Activated CD4-positive, alpha-beta T cell treated with anti-CD3 and anti-CD28 coated beads, Interleukin-2, amount 50 U/mL, for 48 hours (primary cell): ENCODE measurements at places on chromosomes 5 and 9.

DNA sequence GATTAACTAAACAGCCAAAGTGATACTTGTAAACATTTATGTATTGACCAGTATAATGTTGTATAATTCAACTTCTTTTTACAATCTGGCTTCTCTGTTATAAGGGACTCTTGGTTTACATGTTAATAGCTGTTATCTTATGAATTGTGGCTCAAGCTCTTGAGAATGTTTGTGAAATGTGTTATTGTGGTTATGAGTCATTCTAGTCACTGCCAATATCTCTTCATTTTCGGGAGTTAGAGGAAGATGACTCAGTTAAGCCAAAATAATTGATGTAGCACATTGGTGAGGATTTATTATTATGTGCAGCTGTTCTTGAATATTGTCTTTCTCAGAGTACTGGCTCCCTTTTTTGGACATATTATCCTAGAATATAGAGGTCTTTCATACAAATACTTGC is 655.2 kb upstream of the RIOK2 start:
- DNase-seq, result no peak

DNA sequence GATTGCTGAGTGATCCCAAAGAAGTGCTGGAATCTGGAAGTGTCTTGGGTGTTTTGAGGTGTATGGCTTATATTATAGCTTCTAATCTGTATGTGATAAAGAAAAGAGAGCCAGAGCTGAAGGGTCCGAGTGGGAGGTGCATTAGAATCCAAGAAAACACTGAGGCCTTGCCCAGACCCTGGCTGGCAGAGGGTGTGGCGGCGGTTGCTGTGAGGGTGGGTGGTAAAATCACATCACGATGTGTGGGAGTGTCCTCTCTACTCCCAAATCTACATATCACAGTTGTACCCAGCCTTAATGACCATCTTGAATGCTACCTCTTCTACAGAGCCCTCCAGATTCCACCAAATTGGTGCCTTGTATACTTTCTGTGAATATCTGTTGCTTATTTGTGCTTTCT is 28.9 kb downstream of the ACTBL2 start:
- no peak for DNase-seq

GRCh38 chr9:99345451-99345850 is 123.4 kb downstream of the SEC61B start:
- DNase-seq, result no peak

- peak; percentile 70 for DNase-seq
These were observed 57.9 kb downstream of the DOCK8 start for GRCh38 chr9:272251-273213.

- DNase-seq, result peak; percentile 69
These were observed 557 bp upstream of the PHF2 start for GRCh38 chr9:93575796-93576257.

GRCh38 chr9:120464176-120464886 is 115.6 kb downstream of the CDK5RAP2 start:
- no peak for DNase-seq

- no peak for DNase-seq
These were observed 20.3 kb upstream of the OLFM1 start for GRCh38 chr9:135067096-135067710.

- no peak for DNase-seq
These were observed 50.0 kb upstream of the ADAMTSL1 start for GRCh38 chr9:18423791-18424531.

DNA sequence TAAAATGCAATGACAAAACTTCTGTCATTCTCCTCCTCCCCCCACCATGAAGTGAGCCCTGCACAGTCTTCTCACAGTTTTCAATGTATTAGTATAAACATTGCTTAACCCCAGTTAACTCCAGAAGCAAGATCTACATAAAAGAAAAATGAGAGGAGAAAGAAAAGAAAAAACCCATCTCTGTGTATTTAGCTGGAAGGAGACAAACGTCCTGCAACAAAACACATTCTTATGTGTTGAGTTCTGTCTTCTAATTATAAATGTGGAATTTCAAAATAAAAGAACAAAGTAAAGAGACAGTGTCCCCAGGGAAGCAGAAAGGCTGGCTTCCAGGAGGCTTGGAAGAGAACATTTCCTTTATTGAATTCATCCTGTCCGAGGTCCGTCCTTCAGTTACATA is 491.9 kb upstream of the TUSC1 start:
- DNase-seq, result no peak

DNA sequence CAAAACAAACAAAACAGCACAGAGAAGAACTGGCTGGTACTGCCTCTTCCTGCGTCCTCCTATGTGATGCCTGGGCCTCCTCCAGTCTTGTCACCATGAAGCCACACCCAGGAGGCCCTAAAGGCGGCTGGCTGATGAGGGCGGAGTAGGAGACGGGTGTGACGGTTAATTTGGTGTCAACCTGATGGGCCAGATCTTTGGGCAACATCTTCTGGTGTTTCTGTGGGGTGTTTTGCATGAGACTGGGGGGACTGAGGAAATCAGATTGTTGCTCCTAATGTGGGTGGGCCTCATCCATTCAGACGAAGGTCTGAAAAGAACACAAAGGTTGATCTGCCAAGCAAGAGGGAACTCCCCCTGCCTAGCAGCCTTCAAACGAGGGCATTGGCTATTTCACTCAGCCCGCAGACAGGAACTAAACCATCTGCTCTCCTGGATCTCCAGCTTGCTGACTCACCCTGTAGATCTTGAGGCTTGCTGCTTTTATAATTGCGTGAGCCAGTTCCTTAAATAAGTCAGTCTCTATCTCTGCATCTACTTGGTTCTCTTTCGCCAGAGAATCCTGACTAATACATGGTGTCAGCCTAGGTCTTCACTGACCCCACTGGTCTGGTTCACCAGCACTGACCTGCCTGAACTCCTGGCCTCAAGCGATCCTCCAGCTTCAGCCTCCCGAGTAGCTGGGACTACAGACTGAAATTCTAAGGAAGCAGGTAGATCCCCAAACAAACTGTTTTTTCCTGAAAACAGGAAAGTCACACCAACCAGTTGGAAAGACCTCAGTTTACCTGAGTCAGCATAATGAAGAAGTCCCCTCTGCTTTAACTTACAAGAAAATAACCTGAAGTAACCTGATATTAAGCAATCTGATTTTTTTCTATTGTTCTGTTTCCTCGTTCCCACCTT is 12.8 kb upstream of the ZFP62 start:
- peak; percentile 9 for DNase-seq

GRCh38 chr9:3902631-3903030 is 376.8 kb upstream of the RFX3 start:
- DNase-seq, result no peak

GRCh38 chr5:154206311-154206710 is 15.8 kb downstream of the GALNT10 start:
- DNase-seq, result no peak

DNA sequence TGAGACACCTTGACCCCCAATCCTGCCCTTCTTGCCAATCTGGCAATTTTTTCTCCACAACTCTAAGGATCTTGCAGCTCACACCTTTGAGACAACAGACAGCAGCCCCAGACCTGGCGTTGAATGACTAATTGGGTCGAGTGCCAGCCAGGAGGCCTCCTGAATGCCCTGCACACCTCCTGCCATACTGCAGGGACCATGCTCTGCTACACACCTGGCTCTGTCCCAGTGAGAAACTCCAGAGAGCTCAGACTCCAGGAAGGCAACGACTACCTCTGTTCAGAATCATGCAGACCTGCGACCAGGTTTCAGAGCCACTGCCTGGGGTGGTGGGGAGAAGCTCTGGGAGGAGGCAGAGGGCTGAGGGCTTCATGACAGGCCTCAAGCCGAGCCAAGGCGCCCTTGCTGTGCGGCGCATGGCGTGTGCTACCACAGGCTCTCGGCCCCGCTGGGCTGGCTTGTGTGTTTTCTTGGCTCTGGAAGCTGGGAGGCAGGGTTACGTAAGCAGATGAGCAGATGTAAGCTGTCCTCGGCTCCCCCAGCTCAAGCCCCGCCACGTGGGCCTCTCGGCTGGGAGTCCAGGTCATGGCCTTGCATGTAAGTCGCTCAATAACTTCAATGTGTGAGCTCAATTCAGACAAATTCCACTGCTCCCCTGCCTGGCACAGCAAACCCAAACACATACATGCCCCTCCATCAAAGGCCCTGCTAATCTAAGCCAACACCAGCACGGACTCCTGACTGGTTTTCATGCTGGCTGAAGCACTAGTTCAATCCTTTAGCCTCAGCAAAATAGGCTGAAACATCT is 27.5 kb downstream of the B4GALT1 start:
- no peak for DNase-seq

DNA sequence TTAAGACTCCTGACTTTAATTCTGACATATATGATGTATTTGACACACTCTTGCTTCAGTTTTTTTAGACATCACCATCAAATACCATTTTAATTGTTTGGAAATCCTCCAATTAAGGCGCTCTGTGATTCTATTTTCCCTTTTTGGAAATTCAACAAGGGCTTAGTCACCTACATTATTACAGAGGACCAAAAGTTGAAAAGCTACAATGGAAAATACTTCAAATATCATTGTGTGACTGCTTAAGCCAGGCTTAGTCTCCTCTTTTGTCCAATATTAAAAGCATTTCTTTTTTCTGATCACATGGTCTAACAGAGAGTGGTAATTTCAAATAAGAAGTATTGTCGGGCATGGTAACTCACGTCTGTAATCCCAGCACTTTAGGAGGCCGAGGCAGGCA is 160.3 kb downstream of the CEMIP2 start:
- DNase-seq, result no peak

GRCh38 chr9:133580419-133580738 is 28.8 kb downstream of the FAM163B start:
- no peak for DNase-seq

- no peak for DNase-seq
These were observed 17.7 kb upstream of the TLX3 start for GRCh38 chr5:171291371-171291770.

DNA sequence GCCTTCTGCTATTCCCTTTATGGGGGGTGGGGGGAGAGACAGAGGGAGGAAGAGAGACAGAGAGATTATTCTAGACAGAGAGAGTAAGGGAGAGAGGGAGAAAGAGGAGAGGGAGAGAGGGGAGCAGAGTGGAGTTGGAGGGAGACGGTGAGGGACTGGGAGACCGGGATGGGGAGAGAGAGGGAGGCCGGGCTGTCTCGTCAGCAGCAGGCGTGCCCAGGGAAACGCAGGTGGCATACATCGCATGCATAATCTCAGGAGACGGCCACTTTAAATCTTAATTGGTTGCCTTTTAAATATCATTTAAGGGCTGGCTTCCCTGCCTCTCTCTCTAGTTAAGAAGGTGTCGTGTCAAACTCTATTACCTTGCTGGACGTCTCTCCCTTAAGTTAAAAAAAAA is 8.4 kb downstream of the IRX4 start:
- no peak for DNase-seq

- DNase-seq, result no peak
These were observed 5.3 kb upstream of the PRDM12 start for GRCh38 chr9:130658893-130659698.

DNA sequence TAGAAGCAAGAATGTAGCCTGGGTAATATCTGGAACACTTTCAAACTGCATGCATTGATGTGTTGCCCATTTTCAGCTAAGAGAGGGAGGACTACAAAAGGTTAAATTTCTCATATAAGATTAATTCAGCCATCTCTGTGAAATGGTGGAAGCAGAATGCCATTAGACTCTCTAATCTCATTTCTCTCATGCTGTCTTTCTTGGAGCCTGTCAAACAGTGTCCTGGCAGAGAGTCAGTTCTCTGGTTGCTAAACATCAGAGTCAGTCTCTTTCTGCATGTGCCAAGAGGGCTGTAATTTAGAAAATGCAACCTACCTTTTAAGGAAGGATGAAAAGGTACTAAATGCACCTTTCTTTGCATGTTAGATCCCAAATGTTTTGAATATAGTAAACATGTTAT is 910 bp upstream of the GARNL3 start:
- DNase-seq, result no peak

GRCh38 chr5:139371482-139372435 is 11.3 kb downstream of the SLC23A1 start:
- no peak for DNase-seq

GRCh38 chr5:33400675-33401074 is 40.1 kb upstream of the TARS1 start:
- no peak for DNase-seq

DNA sequence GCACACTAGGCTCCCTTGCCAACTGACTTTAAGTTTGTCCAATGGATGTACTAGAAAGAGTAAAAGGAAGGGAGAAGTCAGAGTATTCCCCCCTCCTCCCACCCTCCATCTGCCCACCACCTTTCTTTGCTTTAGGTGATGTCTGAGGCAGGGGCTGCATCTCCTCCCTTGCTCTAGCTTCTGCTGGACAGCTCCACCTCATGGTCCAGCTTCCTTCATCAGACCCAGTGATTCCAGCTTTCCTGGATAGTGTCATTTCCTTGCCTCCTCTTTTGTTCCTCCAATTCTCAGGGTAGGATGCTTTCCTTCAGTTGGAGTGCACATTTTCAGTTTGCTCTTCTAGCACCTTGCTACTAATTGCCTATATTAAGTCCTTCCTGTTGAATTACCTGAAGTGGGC is 67.4 kb downstream of the RAD23B start:
- no peak for DNase-seq

GRCh38 chr9:13467157-13467556 is 187.7 kb upstream of the MPDZ start:
- no peak for DNase-seq

- DNase-seq, result no peak
These were observed 49.7 kb upstream of the GLDC start for GRCh38 chr9:6695121-6695814.

DNA sequence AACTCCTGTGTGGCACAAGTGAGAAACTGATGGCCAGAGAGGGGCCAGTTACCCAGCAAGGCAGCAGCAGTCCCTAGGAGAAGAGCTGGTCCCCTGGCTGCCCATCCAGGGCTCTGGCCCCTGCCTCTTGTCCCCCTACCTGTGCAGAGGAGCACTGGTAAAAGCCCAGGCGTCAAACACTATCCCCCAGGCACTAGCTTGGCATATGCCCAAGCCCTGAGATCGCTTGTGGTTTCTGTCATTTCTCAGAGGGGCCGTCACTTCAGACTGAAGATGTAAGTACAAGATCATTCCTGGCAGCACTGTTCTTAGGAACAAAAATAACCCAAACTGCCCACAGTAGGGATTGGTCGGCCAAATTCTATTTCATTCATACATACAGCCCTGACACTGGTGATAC is 53.9 kb downstream of the COL15A1 start:
- no peak for DNase-seq

- no peak for DNase-seq
These were observed 333.8 kb upstream of the GRIN3A start for GRCh38 chr9:102072059-102072764.

- no peak for DNase-seq
These were observed 162.8 kb downstream of the PJA2 start for GRCh38 chr5:109246841-109247592.

DNA sequence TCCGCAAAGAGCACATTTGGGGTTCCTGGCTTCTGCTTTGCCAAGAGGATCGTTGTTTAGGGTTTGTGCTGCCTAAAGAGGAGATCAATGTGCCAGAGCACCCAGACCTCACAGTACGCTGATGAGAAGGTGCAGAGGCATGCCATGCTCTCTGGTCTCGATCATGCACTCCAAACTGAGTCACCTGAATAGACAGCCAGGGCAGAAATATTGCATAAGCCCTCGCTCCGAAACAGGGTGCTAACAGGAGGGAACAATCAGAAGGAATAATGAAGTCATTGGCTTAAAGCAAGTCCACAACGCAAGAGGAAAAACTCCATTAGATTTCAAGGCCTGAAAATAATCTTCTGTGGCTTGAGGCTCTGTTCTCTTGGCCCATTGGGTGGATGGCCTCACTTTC is 124.3 kb downstream of the GCNT1 start:
- no peak for DNase-seq
